ENCODE measurements at places on chromosomes 2 and 18. TPM values are rescaled to one million over a fixed set of nuclear protein-coding genes. Genes with fewer than 3 reads are reported as not detected.

The INPP5D gene
- 14.7 TPM for total RNA-seq

DNA sequence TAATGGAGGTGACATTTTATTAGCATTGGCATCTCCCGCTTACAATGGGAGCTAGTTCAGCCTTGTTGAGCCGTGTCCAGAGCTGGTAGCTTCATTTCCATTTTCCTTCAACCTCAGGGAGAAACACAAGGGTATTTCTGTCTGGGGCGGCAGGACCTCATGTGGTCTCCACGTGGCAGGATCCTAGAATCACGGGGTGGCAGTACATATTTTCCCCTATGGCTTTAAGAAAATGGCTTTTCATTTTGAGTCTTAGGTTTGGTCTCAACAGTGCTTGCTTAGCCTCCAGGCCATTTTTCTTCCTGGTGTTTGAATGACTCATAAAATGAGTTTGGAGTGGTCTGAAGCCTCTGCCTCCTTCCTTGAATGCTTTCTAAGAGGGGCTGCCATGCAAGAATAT lies 20.3 kb downstream of the CABLES1 start:
- no peaks in the 10 kb centered on the region for H3K27me3 ChIP-seq
- no peak overlapping the region for H3K4me3 ChIP-seq
- H3K4me1 ChIP-seq, result peaks cover 4% of the 10 kb centered on the region

GRCh38 chr2:58633613-58634365 lies 392.7 kb upstream of the FANCL start:
- no peaks in the 10 kb centered on the region for H3K36me3 ChIP-seq
- peak; percentile 66 for DNase-seq
- no peak overlapping the region for H3K27ac ChIP-seq
- H3K4me3 ChIP-seq, result no peak overlapping the region
- H3K4me1 ChIP-seq, result peaks cover 4% of the 10 kb centered on the region
- no peaks in the 10 kb centered on the region for H3K27me3 ChIP-seq

The CCDC85A gene
- total RNA-seq, result 8.9 TPM

The APCDD1 gene
- total RNA-seq, result 5.4 TPM

DNA sequence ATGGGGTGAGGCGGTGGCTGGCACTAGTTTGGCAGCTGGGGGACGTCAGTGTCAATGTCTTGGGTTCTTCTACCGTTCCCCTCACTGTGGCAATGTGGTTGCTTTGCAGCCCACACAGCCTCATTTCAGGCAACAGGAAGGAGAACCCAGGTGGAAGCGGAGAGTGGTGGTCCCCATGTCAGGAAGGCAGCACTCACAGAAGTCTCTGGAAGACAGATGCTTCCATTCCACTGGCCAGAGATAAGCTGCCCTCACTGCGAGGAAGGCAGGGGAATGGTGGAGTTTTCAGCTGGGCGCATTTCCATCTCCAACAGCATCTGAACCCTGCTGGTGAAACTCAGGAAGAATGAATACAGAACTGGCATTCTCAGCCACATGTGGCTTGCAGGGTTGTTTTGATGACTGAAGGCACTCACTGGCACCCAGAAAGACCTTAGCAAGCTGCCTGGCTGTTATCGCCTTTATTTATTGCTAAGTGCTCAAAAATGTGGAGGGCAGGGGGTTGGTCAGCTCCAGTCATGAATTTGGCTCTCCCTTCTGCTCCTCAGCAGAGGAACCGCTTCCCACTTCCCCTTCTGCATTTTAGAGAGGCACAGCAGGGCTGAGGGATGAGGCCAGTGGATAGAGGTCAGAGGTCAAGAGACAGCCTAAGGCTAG lies 19.4 kb downstream of the KCNIP3 start:
- no peaks in the 10 kb centered on the region for H3K27me3 ChIP-seq
- H3K4me3 ChIP-seq, result peak overlapping the region; percentile 21
- no peaks in the 10 kb centered on the region for H3K36me3 ChIP-seq
- peaks cover 16% of the 10 kb centered on the region for H3K4me1 ChIP-seq

GRCh38 chr2:130156624-130157004 lies 11.7 kb upstream of the CCDC74B start:
- H3K27me3 ChIP-seq, result no peaks in the 10 kb centered on the region
- no peak for DNase-seq
- H3K4me1 ChIP-seq, result no peaks in the 10 kb centered on the region
- H3K27ac ChIP-seq, result no peak overlapping the region
- no peaks in the 10 kb centered on the region for H3K36me3 ChIP-seq
- no peak overlapping the region for H3K4me3 ChIP-seq

DNA sequence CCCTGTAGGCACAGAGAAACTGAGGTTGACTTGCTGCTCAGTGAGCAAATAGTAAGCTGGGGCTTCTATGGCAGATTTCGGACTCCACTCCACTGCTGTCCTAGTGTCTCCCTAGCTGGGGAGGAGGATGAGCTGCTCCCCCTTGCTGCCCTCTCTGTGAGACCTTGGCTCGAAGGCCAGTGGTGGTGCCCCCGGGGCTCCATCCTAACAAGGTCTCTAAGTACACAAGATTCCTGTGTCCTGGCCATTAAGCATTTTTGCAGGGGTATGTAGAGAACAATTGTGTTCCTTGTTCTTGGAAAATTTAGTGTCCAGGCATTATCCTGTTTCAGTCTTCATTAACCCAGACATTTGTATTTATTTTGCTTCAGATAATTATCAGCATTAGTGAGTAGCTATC lies 21.3 kb upstream of the BCL2L11 start:
- no peak for DNase-seq
- no peak overlapping the region for H3K27ac ChIP-seq
- H3K4me1 ChIP-seq, result no peaks in the 10 kb centered on the region
- H3K27me3 ChIP-seq, result peaks cover 13% of the 10 kb centered on the region
- no peak overlapping the region for H3K4me3 ChIP-seq

The ACMSD gene
- not detected for total RNA-seq

The MAL gene
- 0.41 TPM for total RNA-seq

- no peak overlapping the region for H3K4me3 ChIP-seq
- no peaks in the 10 kb centered on the region for H3K27me3 ChIP-seq
- no peaks in the 10 kb centered on the region for H3K4me1 ChIP-seq
- H3K27ac ChIP-seq, result no peak overlapping the region
- DNase-seq, result peak; percentile 26
Observed at GRCh38 chr2:14944562-14945346, 312.2 kb downstream of the LRATD1 start.

- H3K27me3 ChIP-seq, result no peaks in the 10 kb centered on the region
- peak; percentile 95 for DNase-seq
- peak overlapping the region; percentile 58 for H3K27ac ChIP-seq
- no peaks in the 10 kb centered on the region for H3K36me3 ChIP-seq
- peaks cover 24% of the 10 kb centered on the region for H3K4me1 ChIP-seq
- no peak overlapping the region for H3K4me3 ChIP-seq
Observed at GRCh38 chr2:53129851-53130250, 637.8 kb upstream of the CHAC2 start.

- no peaks in the 10 kb centered on the region for H3K27me3 ChIP-seq
- no peak overlapping the region for H3K27ac ChIP-seq
- no peaks in the 10 kb centered on the region for H3K36me3 ChIP-seq
- no peak for DNase-seq
- no peak overlapping the region for H3K4me3 ChIP-seq
Observed at GRCh38 chr2:30984148-30984547, 154.1 kb downstream of the GALNT14 start.

The TMSB10 gene
- 3,439 TPM for total RNA-seq

- no peaks in the 10 kb centered on the region for H3K4me1 ChIP-seq
- H3K4me3 ChIP-seq, result no peak overlapping the region
- no peak overlapping the region for H3K27ac ChIP-seq
- H3K36me3 ChIP-seq, result no peaks in the 10 kb centered on the region
- DNase-seq, result no peak
Observed at GRCh38 chr2:5954509-5954908, 262.3 kb downstream of the SOX11 start.

- DNase-seq, result peak; percentile 78
- H3K27ac ChIP-seq, result peak overlapping the region; percentile 56
- H3K27me3 ChIP-seq, result no peaks in the 10 kb centered on the region
- H3K4me3 ChIP-seq, result no peak overlapping the region
Observed at GRCh38 chr18:48749768-48750167, 201.0 kb downstream of the SMAD7 start.

The RESP18 gene
- total RNA-seq, result not detected

- peaks cover 6% of the 10 kb centered on the region for H3K27me3 ChIP-seq
- H3K36me3 ChIP-seq, result no peaks in the 10 kb centered on the region
- DNase-seq, result no peak
- H3K4me3 ChIP-seq, result no peak overlapping the region
- H3K27ac ChIP-seq, result no peak overlapping the region
Observed at GRCh38 chr2:100673691-100674485, 111.1 kb downstream of the PDCL3 start.

The SPC25 gene
- total RNA-seq, result 0.60 TPM

The EGR4 gene
- not detected for total RNA-seq

The GCG gene
- total RNA-seq, result not detected

- DNase-seq, result no peak
- H3K36me3 ChIP-seq, result no peaks in the 10 kb centered on the region
- H3K4me3 ChIP-seq, result no peak overlapping the region
- peaks cover 6% of the 10 kb centered on the region for H3K27me3 ChIP-seq
- no peak overlapping the region for H3K27ac ChIP-seq
Observed at GRCh38 chr2:240183875-240184590, 43.6 kb upstream of the OTOS start.

The IL1A gene
- 0.43 TPM for total RNA-seq

- no peak overlapping the region for H3K27ac ChIP-seq
- peak; percentile 72 for DNase-seq
- no peaks in the 10 kb centered on the region for H3K4me1 ChIP-seq
Observed at GRCh38 chr18:70004696-70005095, 57.0 kb upstream of the CD226 start.

The CRYBA2 gene
- not detected for total RNA-seq

The CNRIP1 gene
- 4.4 TPM for total RNA-seq

GRCh38 chr2:96758987-96759386 lies 1.7 kb upstream of the CNNM4 start:
- no peaks in the 10 kb centered on the region for H3K36me3 ChIP-seq
- no peak for DNase-seq
- H3K4me1 ChIP-seq, result peaks cover 27% of the 10 kb centered on the region
- H3K27me3 ChIP-seq, result no peaks in the 10 kb centered on the region
- no peak overlapping the region for H3K4me3 ChIP-seq

- no peak for DNase-seq
- H3K27me3 ChIP-seq, result no peaks in the 10 kb centered on the region
- H3K27ac ChIP-seq, result no peak overlapping the region
- H3K36me3 ChIP-seq, result no peaks in the 10 kb centered on the region
- no peak overlapping the region for H3K4me3 ChIP-seq
Observed at GRCh38 chr2:179939259-179939658, 67.8 kb downstream of the CWC22 start.

The SPP2 gene
- not detected for total RNA-seq

DNA sequence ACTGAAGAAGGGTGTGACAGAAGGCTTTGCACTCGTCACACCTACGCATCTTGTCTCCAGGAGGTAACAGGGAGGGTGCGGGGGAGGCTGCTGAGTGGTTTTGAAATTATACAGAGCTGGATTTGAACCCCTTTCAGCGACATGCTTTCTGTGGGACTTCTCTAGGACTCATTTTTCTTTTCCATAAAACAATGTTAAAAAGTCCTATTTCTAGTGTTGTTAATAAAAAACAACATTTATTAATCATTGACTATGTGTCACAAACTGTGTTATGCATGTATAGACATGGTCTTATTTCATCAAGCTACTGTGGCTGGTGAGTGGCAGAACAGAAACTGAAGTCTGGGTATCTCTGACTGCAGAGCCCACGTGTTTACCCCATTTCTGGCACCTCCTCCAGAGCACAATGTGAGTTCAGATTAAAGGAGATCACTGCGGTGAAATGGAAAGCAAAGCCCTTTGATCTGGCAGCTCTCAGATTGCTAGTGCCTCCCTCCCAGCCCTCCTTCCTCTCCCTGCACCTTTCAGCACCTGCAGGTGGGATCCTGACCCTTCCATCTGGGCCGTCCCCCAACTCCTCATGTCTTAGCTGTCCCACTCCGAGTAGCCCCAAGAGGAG lies 315.5 kb upstream of the MYT1L start:
- H3K27ac ChIP-seq, result no peak overlapping the region
- no peaks in the 10 kb centered on the region for H3K27me3 ChIP-seq
- DNase-seq, result no peak
- no peaks in the 10 kb centered on the region for H3K4me1 ChIP-seq
- no peak overlapping the region for H3K4me3 ChIP-seq
- no peaks in the 10 kb centered on the region for H3K36me3 ChIP-seq

The GNLY gene
- total RNA-seq, result not detected

- no peaks in the 10 kb centered on the region for H3K27me3 ChIP-seq
- H3K36me3 ChIP-seq, result no peaks in the 10 kb centered on the region
- H3K27ac ChIP-seq, result no peak overlapping the region
- DNase-seq, result no peak
- H3K4me1 ChIP-seq, result no peaks in the 10 kb centered on the region
Observed at GRCh38 chr2:16141641-16141921, 201.2 kb downstream of the MYCN start.

DNA sequence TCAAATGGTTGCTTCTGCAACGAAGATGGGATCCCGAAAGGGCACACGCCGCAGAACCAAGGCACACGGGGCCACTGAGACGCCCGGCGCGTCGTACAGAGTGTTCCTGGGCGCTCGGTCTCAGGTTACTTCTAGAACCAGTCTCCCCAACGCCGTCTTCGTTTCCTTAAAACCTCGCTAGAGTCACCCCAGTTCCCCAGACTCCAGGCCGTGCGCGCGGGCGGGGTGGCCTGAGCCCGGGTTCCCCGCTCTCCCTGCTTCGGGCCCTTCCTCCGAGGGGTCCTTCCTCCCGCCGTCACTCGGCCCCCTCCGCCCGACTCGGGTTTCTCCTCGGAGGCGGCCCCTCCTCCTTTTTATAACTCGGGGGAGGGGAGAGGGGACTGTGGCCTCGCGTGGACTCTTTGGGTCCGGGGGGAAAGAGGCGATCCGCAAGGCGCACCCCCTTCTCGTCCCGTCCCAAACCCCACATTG lies 774 bp upstream of the FZD7 start:
- H3K27me3 ChIP-seq, result no peaks in the 10 kb centered on the region
- no peaks in the 10 kb centered on the region for H3K36me3 ChIP-seq
- H3K4me3 ChIP-seq, result peak overlapping the region; percentile 83
- DNase-seq, result no peak

GRCh38 chr18:60649107-60649506 lies 276.5 kb upstream of the MC4R start:
- no peak for DNase-seq
- H3K4me1 ChIP-seq, result no peaks in the 10 kb centered on the region
- H3K27ac ChIP-seq, result no peak overlapping the region
- no peaks in the 10 kb centered on the region for H3K36me3 ChIP-seq

All from astrocyte (in vitro differentiated cells and primary cell).